ENCODE measurements at places on chromosomes 2 and 18. TPM values are rescaled to one million over a fixed set of nuclear protein-coding genes. Genes with fewer than 3 reads are reported as not detected.

DNA sequence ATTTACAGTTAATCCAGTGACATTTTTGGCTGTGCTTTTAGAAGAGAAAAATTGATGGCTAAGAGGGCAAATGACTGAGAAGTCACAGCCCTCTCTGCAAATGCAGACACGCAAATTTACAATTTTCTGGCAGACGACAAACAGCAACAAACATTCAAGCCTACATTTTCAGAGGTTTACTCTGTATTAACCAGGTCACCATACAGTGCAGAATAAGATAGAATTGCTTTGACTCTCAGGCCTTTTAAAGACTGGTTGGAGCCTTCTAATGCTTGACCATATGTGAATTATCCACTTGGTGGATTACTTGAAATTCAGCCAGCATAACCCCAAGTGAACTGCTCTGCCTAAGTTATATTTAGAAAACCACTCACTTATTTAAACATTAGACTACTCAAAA is 280.9 kb upstream of the STON1 start:
- DNase-seq = no peak

- DNase-seq = no peak
Observed at GRCh38 chr2:174563530-174564282, 33.9 kb downstream of the WIPF1 start.

GRCh38 chr2:241877989-241878970 is 8.8 kb downstream of the RTP5 start:
- peak; percentile 57 for DNase-seq

GRCh38 chr18:48328473-48329210 is 80.5 kb downstream of the ZBTB7C start:
- no peak for DNase-seq

DNA sequence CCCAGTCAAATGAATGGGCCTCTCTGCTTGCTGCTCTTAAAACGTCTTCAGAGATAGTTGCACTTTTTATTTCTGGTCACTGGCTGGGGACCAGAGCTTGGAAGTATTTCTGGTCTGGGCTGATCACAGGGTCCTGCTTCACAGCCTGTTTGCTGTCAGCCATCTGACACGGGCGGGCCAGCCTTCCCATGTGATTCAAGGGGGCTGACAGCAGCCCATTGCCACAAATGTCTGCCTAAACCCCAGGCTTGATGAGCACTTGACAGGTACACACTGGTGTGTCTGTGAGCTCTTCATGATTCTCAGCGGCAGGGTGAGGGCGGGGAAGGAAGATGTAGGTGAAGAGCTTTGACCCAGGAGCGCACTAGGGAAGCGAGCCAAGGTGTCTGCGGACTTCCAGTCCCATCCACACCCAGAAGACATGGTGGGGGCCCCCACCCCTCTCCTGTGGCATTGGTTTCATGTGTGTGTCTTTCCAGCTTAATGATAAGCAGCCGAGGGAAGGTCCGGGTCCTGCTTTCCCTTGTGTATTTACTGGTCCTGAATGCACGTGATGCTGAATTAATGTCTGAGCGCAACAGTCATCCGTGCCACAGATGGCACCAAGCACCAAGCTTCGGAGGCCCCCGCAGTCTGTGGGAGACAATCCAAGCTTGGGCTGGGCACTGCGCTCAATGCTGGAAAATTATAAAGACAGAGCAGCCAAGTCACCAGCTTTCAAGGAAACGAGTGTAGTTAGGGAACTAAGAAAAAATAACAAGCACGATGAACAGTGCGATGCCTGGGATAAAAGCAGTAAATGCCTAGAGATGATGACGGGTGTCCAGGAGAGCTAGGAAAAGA is 73.3 kb downstream of the SH3BP4 start:
- no peak for DNase-seq

GRCh38 chr2:19861813-19862212 is 40.0 kb downstream of the TTC32 start:
- DNase-seq = no peak

GRCh38 chr2:20578895-20579825 is 71.7 kb downstream of the HS1BP3 start:
- peak; percentile 81 for DNase-seq

DNA sequence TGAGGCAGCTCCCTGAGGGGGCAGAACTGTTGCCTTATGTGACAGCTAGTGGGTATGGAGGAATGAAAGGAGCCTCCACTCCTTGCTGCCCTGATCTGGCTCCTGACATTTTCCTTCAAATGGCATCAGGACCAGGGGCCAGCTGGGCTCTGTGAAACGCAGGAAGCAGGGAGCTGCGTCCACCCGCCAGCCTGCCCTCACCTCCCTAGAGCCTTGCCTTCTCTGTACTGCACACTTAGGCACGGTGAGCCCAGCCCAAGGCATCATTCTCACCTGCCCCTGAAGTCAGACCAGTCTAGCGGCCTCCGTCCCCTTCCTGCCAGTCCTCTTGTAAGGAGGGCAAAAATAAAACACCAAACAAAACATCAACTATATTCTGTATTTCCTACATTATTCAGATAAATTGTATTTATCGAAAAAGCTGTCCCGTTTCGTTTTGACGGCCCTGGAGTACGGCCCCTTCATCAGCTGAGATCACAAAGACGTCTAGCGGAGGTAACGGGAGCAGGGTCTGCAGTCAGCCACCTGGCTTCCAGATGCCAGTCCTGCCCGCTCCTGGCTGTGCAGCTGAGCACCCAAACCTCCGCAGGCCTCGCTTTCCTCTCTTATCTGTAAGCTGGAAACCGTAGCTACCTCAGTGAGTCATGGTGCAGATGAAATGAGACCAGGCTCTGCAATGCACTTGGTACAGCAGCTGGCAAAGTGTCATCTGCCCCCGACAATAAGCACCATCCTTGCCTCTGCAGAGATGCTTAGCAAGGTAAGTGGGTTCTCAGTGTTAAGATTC is 6.9 kb upstream of the CTDP1 start:
- no peak for DNase-seq

DNA sequence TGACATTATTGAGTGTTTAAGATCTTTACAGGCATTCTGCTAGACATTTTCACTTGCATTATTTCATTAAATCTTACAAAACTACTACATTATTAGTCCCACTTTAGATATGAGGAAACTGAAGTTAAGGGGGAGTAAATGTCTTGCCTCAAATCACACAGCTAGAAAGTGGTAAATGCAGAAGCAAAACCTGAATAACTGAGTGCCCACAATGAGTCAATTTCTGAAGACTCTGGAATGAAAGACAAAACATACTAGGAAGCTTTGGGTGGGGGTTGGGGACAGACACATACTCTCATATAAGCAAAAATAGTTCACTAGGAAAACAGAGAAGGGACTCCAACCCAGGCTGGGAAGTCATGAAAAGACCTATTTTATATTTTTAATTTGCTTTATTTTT is 214.4 kb upstream of the LRATD1 start:
- DNase-seq = no peak

- DNase-seq = no peak
Observed at GRCh38 chr2:27170581-27171337, 22.0 kb downstream of the TCF23 start.

DNA sequence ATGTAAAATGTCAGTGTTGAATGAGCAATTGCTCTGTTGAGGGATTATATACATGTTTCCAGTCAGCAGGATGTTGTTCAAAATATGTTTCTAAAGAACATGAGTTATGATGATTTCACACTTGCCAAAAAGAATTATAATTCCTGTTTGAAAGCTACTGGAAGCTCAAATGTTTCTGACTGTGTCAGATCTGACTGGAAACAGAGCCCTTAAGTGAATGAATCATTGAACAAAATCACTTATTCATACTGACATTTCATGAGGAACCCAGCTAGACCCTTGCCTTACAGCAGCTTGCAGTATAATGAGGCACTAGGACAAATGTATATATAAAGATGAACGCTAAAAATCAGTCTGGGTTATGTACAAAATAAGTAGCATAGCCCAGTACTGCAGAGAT is 35.4 kb upstream of the ITGAV start:
- DNase-seq = no peak

DNA sequence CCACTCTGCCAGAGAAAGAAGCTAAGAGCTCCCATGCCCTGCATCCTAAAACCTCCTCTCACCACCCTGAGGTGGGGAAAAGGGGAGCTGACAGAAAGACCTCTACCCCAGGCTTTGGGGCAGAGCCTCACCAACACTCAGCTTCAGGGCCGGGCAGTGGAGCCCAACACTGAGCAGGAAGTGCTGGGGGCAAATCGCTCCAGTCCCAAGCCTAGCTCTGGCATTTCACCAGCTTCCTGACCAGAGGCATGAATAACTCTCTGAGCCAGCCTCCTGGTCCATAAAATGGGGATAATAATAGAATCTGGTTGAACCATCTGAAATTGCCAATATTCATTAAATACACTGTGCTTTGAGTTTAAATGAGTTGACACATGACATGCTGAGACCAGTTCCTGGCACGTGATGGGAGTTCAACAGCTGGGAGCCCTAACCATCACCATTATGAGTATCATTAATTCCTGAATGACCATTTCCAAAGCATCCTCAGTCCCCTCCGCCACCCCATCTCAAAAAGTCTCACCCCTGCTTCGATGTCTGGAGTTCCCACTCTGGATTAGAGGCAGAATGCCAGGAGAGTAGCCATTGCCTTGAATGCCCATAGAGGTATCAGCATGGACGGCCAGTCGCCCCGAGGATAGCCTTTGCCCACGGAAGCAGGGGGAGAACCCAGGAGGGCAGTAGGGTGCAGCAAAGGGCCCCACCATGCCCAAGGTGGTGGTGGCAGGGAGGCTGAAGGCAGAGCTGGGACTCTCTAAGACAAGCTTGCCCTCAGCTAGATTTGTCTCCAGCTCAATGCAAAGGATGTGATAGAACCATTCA is 153.4 kb downstream of the TNS1 start:
- no peak for DNase-seq

DNA sequence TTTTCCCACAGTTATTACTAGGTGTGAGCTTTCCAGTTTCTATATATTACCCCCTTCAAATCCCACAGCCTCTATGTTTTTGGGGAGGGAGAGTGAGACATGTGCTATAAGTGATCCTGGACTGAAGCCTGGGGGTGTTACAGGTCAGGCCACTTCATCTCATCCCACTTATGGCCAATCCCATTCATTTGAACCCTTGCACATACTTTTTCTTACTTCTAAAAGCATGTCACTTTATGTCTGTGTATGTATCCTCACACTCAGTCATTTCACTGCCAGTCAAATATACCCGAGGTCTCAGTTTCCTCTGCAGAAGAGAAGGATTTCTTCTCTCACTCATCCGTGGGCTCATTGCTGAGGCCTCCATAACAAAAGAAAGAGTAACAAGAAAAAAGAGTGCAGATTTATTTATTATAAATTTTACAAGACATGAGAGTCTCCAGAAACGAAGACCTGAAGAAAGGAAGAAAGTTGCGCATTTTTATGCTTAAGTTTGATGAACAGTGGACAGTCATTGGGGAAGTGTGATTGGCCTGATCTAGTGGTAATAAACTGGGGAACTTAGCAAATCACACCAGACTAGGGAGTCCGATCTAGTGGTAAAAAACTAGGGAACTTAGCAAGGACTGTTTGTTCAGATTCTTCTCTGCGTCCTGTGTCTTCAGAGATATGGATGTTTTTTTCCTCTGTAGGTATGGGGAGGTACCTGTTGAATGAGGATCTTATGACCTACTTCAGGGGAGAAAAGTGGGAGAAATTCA is 52.1 kb downstream of the ICOS start:
- no peak for DNase-seq

LOXL3 gene
- total RNA-seq = 5.0 TPM

IL1R1 gene
- total RNA-seq = 44.0 TPM

PAPOLG gene
- total RNA-seq = 18.4 TPM
